ENCODE measurements at places on chromosomes 2 and 18.

GRCh38 chr2:187138265-187138664 is 289.3 kb upstream of the ZSWIM2 start:
- peak; percentile 54 for DNase-seq

DNA sequence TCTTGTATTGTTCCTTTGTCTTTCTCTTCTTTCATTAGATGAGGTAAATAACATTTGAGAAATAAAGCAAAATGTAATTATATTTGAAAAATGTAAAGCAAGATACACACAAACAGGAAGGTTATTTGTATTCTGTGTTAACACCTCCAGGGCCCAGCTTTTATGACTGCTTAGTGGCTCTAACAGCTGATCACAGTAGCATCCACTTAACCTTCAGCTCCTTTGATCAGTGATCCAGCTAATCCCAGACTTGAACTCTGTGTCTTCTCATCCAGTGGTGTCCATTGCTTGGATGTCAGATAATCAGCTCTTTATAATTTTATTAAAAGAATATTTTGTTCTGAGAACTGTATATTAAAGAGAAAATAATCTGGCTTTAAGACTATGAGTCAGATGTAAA is 44.5 kb downstream of the PSMD14 start:
- no peak for DNase-seq

DNA sequence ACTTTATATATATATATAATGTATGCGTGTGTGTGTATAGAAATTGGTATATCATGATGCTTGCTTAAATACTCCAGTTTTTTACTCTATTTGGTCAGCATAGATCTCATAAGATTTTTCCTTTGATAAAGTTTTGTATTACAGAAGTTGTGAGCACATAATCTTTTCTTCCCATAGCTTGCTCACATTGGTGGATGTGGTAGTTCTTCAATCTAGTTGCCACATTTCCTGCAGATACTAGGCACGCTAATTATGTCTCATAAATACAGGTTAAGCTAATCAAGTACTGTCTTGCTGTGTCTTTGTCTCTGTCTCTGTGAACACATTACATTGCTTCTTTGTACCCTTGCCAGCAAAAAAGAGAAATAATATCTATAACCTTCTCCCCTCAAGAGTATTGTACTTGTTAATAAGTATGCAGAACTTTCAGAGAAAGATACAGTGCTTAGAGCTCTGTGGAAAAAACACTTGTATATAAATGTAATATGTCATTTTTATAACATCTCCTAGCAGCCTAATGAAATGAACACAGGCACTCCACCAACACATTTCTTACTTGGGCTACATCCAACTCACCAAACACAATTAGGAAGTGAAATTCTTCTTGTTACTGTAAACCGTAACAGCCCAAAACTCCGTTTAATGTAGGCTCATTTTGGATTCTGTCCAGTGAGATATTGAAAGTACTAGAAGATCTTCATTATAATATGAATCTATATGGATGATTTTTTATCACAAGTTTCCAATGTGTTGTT is 306.7 kb upstream of the SLC8A1 start:
- DNase-seq = peak; percentile 19

DNA sequence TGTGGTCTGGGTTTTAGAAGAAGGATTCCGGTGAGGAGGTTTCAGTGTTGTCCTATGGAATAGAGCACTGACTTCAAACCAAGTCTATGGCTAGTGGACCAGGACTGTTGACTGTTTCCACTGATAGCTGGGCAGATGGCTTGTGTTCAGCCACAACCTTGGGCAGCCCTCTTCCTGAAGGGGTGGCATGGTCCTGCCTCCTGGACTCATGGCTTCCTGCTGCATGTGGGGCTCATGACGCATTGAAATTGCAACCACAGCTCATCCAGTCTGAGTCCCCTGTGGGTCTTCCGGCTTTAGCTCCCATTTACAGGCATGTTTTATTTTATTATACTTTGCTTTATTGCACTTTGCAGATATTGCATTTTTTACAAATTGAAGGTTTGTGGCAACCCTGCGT is 105.0 kb downstream of the B3GNT2 start:
- no peak for DNase-seq

- DNase-seq = no peak
Observed at GRCh38 chr2:152564754-152565551, 152.3 kb downstream of the PRPF40A start.

- no peak for DNase-seq
Observed at GRCh38 chr2:29016504-29016903, 35.4 kb downstream of the TOGARAM2 start.
